ENCODE measurements at places on chromosomes 13 and 19. TPM values are rescaled to one million over a fixed set of nuclear protein-coding genes. Genes with fewer than 3 reads are reported as not detected.

DNA sequence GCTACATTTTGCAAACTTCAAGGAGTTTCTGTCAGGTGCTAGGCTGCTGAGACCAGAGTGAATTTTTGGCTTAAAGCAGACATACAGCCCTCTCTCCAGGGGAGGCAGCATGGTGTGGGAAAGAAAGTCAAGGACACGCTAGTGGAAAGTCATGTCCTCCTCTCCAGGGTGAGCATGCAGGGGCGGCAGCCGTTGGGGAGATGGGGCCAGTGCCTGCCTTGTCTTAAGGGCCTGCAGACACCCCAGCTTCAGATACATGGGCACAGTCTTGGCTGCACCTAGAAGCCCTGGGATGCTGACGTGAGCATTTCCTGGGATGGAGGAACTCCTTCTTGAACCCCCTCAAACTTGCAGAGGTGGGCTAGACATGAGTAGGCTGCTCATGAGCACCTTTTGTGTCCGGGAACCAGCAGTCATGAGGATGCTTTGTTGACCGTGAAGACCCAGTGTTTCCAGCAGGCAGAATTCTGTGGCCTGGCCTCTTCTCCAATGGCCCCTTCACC is 43.3 kb upstream of the PEPD start:
- DNase-seq, result no peak

DNA sequence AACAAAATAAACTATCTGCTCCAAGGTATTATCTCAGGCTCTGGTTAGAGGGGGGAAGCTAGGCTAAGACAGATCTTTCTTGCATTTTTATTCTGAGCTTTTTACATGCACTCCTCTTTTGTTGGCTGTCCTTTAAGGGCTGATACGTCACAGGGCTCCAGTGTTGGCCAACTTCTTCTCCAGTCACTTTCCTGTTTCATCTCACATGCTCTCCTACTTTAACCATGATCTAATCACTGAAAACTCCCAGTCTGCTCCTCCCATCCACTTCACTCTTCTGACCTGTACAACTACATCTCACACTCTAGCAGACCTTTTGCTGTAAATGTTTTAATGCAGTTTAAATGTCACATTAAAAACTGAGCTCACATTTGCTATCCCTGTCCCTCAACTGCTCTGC is 510.0 kb upstream of the KLF12 start:
- DNase-seq, result no peak

- DNase-seq, result no peak
Measured at GRCh38 chr13:38970380-38971051, 20.1 kb downstream of the STOML3 start.

GRCh38 chr13:23463661-23464060 is 30.2 kb upstream of the SACS start:
- no peak for DNase-seq

GRCh38 chr13:113013878-113014751 is 45.1 kb downstream of the MCF2L start:
- DNase-seq, result peak; percentile 34

- no peak for DNase-seq
Measured at GRCh38 chr13:74005320-74006157, 128.7 kb downstream of the KLF12 start.

DNA sequence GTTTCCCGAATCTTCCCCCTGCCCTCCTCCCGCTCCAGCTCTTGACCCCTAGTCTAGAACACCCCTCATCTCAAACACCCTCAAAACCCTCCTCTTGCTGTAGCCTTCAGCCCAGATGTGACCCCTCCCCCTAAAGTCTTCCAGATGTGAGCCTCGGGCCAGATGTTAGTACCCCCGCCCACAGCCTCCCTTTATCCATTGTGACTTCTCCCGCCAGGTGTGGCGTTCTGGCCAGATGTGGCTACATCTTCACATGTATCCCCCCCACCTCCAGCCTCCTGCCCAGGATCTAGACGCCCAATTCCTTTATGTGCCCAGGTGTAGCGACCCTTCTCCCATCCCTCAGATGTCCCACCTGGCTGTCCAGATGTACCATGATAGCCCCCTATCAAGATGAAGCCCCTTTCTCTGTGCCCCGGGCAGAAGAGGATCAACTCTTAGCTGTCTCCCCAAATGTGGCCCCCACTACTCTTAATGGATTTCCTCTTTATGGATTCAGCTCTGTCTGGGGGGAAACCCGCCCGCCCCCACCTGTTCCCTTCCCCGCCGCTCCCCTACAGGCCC is 517 bp upstream of the LTBP4 start:
- no peak for DNase-seq

DNA sequence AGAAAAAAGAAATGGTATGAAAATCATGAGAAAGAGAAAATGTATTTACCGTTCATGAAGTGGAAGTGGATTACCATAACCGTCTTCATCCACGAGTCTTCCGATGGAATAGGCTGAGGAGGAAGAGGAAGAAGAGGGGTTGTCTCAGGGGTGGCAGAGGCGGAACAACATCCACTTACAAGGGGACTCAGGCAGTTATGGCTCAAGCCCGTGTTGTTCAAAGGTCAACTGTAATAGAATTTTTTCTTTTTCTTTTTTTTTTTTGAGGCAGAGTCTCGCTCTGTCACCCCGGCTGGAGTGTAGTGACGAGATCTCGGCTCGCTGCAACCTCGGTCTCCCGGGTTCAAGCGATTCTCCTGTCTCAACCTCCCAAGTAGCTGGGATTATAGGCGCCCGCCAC is 16.9 kb upstream of the ADGRL1 start:
- no peak for DNase-seq

DNA sequence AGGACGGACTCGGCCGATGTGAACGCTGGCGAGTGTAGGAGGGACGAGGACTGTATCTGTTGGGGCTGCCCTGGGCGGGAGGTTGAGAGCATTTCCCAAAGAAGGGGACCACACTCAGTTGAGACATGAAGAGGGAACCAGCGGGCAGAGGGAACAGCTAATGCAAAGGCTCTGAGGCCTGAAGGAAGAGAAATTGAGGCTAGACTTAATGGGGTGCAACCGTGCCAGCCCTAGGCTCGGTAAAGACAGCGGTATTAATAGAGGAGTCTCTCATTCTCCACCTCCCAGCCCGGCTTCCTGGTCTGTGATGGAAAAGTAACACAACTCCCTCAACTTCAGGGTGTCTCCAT is 1.1 kb downstream of the MPV17L2 start:
- DNase-seq, result no peak

GRCh38 chr19:12796146-12797071 is 5.1 kb downstream of the JUNB start:
- DNase-seq, result peak; percentile 81

- DNase-seq, result no peak
Measured at GRCh38 chr13:32791545-32792172, 205.4 kb downstream of the PDS5B start.

DNA sequence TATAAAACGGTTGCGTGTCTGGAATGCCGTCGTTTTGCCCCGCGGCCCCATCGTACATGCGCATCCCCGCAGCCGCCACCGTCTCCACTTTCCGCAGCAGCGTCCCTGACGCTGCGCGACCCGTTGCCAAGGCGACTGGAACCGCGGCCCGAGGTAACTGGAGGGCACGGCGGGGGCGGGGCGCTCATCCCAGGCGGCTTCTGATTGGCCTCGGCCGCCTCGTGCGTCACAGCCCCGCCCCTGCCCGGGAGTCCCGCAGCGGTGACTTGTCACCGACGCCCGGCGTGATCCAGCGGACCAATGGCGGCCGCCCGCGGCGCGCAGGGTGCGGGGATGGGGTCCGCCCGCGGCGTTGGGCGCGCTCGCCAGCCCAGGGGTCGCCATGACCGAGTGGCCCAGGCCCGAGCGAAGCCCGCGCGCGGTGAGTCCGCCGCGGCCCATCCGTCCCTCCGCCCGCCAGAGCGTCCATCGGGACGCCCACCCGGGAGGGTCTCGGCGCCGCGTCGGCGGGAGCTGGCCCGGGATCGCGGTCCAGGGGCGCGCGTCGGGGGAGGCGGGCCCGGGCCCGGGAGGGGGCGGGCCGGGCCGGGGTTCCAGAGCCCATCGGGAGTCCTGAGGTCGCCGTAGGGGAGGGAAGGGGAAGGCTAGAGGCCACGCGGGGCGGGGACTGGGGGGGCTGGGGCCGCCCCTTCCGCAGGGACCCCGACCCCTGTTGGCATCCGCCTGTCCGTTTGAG is at the start of gene ZSCAN1:
Gene ZSCAN1, plus strand, starts transcription at position 285 of the 736 bp plus-strand sequence. CDS start 3,812 bp downstream, outside the sequence.
- peak; percentile 70 for DNase-seq

DNA sequence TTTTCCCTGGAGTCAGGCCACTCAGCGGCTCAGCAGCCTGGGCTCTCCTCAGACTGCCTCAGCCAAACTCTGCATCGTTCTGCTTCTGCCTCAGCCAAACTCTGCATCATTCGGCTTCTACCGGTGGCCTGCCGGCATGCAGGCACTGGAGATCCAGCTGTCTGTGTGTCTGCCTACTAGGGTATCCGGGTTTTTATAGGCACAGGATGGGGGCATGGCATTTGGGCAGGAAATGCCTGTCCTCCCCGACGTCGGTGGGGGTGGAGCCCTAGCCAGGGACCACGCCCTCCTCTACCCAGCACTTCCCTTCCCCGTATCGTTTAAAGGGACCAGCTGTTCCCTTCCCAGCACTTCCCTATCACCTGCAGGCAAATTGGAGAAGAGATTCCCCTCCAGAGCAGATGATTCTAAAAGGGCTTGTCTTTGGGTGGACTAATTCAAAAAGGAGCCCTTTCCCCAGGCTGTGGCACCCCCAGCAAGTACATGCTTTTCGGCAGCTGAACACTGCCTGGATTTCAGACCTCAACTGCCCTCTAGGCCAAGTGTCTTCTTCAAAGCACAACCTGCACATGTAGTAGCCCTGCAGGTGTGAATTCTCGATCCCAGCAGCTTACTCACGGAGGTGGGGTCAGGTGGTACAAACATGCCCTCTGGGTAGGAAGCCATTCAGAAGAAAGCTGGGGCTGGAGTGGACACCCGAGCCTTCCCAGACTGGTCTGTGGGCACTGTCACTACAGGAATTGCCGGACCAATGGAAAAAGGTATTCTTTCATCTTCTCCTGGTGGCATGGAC is 25.4 kb upstream of the GPR12 start:
- no peak for DNase-seq

GRCh38 chr13:99564386-99564785 is 63.1 kb downstream of the TM9SF2 start:
- no peak for DNase-seq

DNA sequence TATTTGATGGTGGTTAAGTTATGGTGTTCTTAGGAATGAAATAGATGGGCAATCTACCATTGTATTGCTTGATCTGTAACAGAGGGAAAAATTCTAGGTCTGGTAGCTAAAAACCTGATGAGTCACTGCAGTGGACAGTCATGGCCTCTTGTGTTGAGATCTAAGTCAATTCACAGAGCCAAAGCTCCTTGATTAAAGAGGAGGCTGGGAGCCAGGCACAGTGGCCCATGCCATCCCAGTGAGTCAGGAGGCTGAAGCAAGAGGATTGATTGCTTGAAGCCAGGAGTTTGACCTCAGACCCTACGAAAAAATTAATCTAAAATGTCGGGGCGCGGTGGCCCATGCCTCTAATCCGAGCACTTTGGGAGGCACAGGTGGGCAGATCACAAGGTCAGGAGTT is 67.1 kb upstream of the KPNA3 start:
- DNase-seq, result no peak

DNA sequence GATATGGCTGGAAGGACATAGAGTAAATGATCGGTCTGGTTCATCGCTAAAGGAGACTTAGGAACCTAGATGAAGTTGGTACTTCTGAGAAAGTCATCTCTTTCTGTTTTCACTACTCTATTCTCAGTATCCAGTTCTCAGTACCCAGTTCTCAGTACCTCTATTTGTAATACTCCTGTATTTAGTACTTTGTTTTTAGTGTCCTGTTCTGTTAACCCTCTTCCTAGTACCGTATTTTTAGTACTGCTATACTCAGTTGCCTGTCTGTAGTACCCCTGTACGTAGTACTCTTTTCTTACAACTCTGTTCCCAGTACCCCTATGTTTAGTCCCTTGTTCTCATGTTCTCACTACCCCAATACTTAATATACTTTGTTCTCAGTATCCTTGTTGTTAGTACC is 1.2 kb downstream of the RFXAP start:
- DNase-seq, result no peak

GRCh38 chr13:21175656-21176214 is 617 bp downstream of the SKA3 start:
- DNase-seq, result no peak

The LILRA1 gene
- total RNA-seq, result 7.6 TPM

The NPHS1 gene
- total RNA-seq, result not detected

The BBC3 gene
- total RNA-seq, result 18.5 TPM

The VSTM1 gene
- total RNA-seq, result 1.7 TPM

The KIR2DL4 gene
- 0.38 TPM for total RNA-seq

The FLT1 gene
- 41.9 TPM for total RNA-seq

The ERICH6B gene
- total RNA-seq, result not detected

The NPAS1 gene
- total RNA-seq, result 1.8 TPM

The ZNF100 gene
- total RNA-seq, result 13.4 TPM

The KLK12 gene
- 1.9 TPM for total RNA-seq

Measured in lower lobe of right lung (tissue), 2 donors.